Activated CD4-positive, CD25-positive, alpha-beta regulatory T cell treated with anti-CD3 and anti-CD28 coated beads, Interleukin-2, amount 50 U/mL, for 16 hours (primary cell): ENCODE measurements at places on chromosomes 3 and 15.

- DNase-seq: no peak
Observed at GRCh38 chr15:98562331-98562937, 85.9 kb upstream of the IGF1R start.

- no peak for DNase-seq
Observed at GRCh38 chr3:58899159-58899952, 150.5 kb downstream of the CFAP20DC start.

GRCh38 chr3:69161587-69162307 lies 39.4 kb upstream of the LMOD3 start:
- DNase-seq: peak; percentile 9

DNA sequence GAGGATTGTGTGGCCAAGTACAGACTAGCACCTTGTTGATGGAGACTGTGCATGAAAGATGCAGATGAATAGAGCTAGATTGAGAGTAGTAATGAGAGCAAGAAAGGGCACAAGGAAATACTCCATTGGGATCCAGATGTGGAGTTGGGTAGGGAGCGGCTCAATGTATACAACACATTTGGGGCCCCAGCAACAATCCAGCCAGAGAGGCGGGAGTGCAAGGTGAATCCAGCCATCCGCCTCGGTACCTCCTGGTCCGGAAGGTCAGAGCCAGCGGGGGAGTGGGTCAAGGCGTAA lies 9.0 kb downstream of the ISL2 start:
- DNase-seq: no peak

DNA sequence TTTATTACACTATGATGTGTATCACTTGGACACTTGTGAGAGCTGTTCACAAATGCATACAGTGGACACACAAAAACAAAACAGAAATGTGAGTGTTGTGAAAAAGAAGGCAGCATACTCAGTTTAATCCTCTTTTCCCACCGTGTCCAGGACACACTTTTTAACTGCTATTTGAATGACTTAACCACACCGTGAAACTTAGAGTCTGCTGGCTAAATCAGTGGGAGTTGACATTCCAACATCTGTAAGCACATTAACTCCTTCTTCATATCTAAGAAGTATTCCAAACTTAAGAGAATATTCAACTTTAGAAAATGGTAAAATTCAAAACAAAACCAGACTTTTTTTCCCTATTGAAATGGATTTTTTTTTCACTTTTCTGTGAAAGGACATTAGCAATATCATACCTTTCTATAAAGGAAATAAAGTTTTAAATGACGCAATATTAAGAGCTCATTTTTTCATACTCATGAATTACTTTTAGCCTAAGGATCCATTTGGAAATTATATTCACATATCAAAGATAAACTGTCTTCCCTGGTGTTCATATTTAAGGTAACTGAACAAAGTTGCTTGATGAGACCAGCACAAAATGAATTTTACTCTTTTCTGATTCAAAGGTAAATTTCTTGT lies 316.6 kb downstream of the RBMS3 start:
- DNase-seq: no peak

- DNase-seq: no peak
Observed at GRCh38 chr15:60569596-60569995, 90.7 kb upstream of the ICE2 start.

DNA sequence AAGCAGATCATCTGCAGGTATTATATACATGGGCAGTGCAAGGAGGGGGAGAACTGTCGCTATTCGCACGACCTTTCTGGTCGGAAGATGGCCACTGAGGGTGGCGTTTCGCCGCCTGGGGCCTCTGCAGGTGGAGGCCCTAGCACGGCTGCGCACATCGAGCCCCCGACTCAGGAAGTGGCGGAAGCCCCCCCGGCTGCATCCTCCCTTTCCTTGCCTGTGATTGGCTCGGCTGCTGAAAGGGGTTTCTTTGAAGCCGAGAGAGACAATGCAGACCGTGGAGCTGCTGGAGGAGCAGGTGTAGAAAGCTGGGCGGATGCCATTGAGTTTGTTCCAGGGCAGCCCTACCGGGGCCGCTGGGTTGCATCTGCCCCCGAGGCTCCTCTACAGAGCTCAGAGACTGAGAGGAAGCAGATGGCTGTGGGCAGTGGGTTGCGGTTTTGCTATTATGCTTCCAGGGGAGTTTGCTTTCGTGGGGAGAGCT lies 639 bp downstream of the MKRN3 start:
- DNase-seq: no peak

GRCh38 chr3:99825004-99825640 lies 7.5 kb downstream of the CMSS1 start:
- no peak for DNase-seq

DNA sequence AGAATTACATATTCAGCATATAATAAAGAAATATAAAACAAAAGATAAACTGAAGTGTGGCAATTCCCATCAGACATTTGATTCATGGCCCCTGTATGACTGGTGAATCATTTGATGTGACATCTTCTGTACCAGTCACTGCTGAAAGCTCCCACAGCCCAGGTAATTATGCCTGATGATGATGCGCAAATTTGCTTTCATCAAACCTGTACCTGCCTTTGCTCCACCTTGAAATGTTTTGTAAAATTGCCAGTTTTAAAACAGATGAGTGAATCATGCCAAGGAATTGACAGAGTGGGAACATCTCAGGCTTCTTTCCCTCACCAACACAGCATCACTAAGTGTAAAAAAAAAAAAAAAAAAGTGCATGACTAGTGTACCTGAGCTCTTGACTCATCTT lies 66.5 kb upstream of the EIF1B start:
- DNase-seq: no peak

- no peak for DNase-seq
Observed at GRCh38 chr3:12993517-12994356, 79.5 kb downstream of the IQSEC1 start.

DNA sequence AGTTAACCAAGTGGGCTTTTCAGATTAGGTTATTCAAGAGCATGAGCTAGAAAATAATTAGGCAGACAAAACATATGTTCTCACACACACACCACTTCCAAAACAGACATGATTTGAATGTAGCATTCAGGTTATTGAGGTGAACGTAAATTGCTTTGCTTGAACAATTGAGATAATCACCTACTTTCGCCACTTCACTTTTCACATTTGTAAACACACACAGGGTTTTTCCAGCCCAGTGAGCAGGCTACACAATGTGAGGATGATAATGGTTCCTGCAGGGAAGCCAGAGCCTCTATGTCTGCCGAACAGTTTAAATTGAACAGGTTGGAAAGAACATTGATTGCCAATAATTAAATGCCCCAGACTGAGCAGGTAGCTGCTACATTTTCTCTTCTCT lies 560.8 kb downstream of the OCA2 start:
- no peak for DNase-seq

GRCh38 chr3:45677033-45677446 lies 12.2 kb upstream of the SACM1L start:
- DNase-seq: no peak

DNA sequence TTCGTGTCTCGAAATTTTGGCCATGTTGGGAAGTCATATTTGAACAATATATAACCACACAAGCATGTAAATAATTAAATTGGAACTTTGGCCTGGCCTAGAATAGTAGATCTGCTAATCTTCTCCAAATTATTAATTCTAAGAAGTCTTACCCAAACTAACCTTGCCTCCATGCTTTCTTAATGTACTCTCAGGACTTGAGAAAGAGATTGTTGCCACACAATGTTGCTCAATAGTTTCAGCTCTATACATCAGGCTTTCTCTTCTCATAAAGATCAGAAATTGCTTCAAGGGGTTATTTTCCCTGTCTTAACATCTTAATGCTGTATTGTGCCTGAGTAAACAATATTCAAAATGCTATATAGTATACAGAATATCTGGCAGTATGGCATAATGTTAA lies 202.7 kb upstream of the LRIG1 start:
- DNase-seq: no peak

DNA sequence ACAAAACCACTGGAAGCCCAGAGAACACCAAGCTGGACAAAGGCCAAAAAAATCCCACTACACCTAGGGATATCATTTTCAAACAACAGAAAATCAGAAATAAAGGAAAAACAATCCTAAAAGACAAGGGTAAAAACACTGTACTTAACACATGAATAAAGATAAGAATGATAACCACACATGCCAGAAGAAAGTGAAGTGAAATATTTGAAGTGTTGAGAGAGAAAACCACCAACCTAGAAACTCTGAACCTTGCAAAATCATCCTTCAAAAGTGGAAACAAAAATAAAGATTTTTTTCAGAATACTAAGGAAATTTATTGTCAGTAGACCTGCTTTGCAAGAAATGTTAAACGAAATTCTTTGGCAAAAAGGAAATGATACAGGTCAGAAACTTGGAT lies 45.1 kb downstream of the KPNA1 start:
- DNase-seq: no peak

- no peak for DNase-seq
Observed at GRCh38 chr15:79066391-79067071, 24.0 kb downstream of the RASGRF1 start.

GRCh38 chr3:161403251-161403650 lies 31.9 kb upstream of the SPTSSB start:
- no peak for DNase-seq
